ENCODE measurements at places on chromosomes 5 and 9. TPM values are rescaled to one million over a fixed set of nuclear protein-coding genes. Genes with fewer than 3 reads are reported as not detected.

BTNL3 gene
- total RNA-seq: not detected

CFAP90 gene
- total RNA-seq: 14.2 TPM

PRR16 gene
- total RNA-seq: 5.9 TPM

CD72 gene
- total RNA-seq: 5.2 TPM

PCDHGB3 gene
- total RNA-seq: 3.2 TPM

FRRS1L gene
- 1.2 TPM for total RNA-seq

SLC45A2 gene
- not detected for total RNA-seq

SPOUT1 gene
- total RNA-seq: 26.1 TPM

TEX48 gene
- total RNA-seq: not detected

SLC1A1 gene
- 13.8 TPM for total RNA-seq

PAEP gene
- 0.37 TPM for total RNA-seq

DNA sequence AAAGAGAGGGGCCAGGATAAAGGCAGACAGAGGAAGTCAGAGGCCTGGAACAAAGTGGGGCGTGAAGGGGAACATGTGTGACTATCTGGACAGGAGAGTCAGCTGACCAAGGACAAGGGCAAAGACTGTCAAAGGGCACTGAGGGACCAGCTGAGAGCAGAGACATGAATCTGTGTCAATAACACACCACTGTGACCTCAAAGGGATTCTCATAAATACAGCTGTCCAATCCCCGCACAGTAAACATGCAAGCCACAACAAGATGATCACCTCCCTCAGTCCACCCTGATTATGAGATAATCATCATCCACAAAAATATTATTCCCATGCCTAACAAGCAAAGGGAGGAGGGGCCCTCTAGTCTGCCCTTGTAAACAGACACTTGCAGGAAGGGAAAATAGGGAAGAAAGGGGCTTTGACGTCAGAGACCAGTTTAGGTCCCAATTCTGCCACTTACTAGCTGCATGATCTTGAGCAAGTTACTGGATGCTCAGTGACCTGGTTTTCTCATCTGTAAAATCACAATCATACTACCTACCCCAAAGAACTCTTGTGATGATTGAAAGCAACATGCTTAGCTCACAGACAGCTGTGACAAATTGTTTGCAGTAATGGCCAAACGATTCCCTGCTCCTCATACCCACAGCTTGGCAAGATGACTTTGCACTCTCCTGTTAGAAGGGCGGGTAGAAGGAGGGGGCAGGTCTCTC, 41.8 kb downstream of the RAPGEF1 start:
- DNase-seq: no peak

DNA sequence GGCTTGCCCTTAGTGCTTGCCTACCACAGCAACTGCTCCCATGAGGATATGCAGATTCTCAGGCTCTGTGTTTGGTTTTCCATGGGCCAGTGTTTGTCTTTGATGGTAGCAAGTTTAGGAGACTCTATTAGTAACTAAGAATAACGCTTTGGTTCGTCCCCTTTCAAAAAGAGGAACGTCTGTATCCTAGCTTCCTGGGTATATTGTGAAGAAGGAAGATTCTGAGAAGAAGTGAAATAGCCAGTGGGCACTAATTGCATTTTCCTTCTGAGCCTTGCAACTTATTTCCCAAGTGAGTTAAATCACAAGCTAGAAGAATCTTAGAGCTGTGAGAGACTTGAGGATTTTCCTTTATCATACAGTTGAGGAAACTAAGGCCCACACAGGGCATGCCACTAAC, 376.8 kb downstream of the PIK3R1 start:
- no peak for DNase-seq

DNA sequence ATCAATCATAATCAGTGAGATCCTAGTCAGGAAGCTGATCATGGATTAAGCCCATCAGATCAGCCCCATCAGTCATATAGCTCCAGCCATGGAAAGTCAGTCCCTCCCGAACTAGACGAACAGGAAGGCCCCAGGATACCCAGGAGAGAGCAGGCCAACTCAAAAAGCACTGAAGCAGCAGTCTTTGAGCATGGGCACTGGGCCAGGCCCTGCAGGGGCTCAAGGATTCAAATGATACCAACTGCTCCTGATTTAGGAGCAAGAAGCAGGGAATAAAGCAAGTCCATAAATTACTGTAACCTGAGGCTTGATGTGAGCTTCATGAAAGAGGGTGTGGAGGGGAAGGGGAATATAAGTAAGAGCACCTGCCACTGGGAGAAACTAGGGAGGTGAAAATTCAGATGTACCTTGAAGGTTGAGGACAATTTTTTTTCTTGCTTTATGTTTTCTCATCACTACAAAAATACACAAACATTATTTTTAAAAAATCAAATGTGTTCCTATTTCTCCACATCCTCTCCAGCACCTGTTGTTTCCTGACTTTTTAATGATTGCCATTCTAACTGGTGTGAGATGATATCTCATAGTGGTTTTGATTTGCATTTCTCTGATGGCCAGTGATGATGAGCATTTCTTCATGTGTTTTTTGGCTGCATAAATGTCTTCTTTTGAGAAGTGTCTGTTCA, 115.2 kb downstream of the SIL1 start:
- no peak for DNase-seq

DNA sequence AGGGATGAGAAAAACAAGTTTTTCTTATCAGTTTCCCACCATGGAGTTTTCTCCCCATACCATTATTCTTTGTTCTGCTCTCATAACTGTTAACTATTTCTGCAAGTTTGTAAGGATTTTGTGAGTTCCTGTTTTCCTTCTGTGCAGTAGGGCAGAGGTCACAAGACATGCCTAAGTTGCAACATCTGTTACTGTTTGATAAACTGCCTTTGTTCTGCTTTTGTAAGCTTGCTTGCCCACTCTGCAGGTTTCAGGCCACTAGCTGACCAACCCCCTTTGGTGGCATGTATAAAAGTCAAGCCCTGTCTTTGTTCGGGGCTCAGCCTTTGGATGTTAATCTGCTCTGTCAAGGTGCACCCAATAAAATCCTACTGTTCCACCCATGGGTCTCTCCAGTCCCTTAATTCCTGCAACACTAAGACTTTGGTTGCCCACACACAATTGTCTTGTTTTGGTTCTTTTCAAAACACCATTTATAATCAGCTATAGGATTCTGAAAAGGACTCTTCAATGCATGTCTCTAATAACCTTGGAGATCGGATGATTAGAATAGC, 545.4 kb downstream of the CDH9 start:
- no peak for DNase-seq

- DNase-seq: no peak
Measured at GRCh38 chr9:116377179-116377798, 223.7 kb downstream of the PAPPA start.

DNA sequence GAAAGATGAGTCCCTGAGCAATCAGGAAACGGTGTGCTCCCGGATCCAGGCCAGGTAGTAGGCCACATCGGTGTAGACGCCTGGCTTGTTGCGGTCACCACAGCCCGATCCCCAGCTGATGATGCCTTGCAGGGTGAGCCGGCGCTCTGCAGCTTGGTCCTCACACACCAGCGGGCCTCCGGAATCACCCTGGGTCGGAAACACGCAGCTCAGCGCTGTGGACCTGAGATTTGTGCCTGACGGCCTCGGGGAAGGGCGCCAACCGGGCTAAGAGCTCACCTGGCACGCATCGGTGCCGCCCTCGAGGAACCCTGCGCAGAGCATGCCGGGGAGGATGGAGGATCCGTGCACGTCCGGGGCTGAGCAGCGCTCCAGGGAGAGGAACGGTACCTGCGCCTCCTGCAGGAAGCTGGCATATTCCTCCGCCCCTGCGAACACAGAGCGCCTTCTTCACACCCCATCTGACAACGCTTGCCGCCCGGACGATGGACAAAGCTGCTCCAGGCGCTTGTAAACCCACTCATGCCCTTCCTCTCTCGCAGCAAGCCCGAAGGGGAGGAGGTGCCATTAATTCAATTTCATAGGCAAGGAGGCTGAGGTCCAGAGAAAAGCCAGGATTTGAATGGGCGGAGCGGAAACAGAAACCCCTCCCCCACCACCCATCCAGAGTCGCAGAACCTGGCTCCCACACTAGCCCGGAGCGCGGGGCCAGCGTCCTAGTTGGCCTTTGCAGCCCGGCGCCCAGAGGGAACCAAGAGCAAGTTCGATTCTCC, 2.0 kb upstream of the PFN3 start:
- peak; percentile 40 for DNase-seq

GRCh38 chr9:127567730-127568617, 44.1 kb upstream of the STXBP1 start:
- no peak for DNase-seq

DNA sequence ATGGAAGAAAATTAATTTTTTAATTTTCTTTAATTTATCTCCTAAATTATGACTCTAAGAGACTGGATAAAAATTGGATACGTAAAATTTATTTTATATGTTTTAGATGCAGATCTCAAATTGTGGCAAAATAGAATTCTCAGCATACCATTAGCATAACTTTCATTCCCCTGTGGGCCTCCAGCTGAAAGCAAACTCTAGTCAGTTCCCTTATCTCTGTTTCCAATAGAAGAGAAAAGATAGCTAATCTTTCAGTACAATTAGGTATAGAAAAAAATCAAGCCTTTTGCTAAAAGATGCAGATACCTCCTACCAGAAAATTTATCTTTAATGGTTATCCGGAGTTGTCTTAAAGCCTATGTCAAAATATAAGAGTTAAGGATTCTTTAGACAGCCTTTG, 1530.6 kb downstream of the EFNA5 start:
- DNase-seq: no peak

GRCh38 chr9:37977851-37978480, 74.0 kb upstream of the SLC25A51 start:
- no peak for DNase-seq

GRCh38 chr9:122099271-122099869, 6.3 kb upstream of the TTLL11 start:
- DNase-seq: peak; percentile 82

DNA sequence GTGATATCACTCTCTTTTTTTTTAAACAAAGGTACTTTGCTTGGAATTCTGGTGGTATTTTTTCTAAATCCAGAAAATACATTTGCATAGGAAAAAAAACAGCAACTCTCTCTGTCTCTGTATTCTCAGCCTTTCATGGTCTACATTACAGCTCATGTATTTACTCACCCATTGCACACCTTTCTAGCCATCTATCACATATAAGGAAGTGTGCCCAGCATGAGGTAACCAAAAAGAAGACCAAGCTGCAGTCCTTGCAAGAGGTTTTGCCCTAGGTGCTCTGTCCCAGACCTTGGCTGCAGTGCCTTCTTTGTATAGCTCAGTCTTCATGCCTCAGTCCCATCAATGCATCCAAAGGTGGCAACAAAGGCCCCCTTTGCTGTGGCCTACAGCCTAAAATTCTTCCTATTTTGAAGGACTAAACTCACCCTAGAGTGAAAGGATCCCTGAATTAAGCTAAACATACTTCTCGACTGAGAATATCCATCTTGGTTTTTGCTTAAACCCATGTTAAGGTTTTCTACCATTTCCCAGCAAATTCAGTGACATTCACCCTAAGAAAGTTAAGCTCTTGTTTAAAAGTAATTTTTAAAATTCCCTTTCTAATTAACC, 446.4 kb downstream of the KIF4B start:
- DNase-seq: no peak

- DNase-seq: peak; percentile 23
Measured at GRCh38 chr5:134510970-134511795, 14.3 kb upstream of the JADE2 start.

All from lung (tissue), 17 donors.